ENCODE measurements at places on chromosomes 7 and 10. TPM values are rescaled to one million over a fixed set of nuclear protein-coding genes. Genes with fewer than 3 reads are reported as not detected.

SPDYE1 gene
- 0.51 TPM for polyA plus RNA-seq

DNA sequence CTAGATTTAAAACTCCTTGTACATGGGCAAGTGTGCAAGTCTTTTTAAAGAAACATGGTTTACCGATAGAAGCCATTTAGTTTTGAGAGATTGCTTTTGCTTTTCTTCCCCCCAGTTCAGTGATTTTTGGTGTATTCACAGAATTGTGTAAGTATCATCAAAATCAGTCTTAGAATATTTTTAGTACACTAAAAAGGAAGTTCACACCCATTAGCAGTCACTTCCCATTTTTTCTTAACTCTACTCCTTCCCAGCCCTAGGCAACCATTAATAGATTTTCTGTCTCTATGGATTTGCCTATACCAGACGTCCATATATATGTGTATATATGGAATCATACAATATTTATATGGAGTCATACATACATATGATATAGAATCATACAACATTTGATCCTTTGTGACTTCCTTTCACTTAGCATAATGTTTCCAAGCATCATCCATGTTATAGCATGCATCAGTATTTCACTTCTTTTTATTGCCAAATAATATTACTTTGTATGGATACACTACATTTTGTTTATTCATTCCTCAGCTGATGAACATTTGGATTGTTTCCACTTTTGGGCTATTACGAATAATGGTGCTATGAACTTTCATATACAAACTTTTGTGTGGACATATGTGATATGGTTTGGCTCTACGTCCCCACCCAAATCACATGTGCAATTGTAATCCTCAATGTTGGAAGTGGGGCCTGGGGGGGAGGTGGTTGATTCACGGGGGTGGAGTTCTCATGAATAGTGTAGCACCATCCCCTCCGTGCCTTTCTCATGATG, 16.5 kb upstream of the ARL4A start:
- DNase-seq: no peak

DNA sequence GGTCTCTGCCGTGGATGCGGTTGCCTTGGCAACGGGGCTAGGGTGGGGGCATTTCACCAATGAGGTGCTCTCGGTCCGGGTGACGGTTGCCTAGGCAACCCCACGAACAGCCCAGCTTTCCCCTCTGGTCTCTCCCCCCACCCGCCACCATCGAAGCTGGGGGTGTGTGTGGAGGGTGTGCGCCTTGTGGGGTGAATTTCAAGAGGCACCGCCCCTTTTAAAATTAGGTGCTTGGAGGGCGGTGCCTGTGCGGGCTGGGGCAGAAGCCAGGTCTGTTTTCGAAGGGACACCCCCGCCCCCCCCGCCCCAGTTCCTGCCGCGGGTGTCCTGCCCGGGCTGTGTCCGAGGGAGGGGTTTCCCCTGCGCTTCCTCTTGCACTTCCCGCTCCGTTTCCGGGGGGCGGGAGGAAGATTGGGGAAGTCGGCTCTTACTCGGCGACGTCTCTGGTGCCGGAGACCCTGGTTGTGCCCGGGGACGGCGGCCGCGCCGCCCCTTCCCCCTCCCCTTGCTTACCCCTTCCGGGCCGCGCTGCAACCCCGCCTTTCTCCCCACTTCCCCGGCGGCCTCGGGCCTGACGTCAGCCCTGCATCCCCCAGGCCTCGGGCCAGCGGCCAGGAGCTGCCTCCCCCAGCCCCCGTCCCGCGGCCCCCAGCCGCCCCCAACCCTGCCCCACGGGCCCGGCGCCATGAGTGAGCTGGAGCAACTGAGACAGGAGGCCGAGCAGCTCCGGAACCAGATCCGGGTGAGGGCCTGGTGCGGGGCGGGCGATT, 2.2 kb downstream of the GNB2 start:
- DNase-seq: no peak

GRCh38 chr10:130958003-130958402, 353.5 kb downstream of the TCERG1L start:
- no peak for DNase-seq

DNA sequence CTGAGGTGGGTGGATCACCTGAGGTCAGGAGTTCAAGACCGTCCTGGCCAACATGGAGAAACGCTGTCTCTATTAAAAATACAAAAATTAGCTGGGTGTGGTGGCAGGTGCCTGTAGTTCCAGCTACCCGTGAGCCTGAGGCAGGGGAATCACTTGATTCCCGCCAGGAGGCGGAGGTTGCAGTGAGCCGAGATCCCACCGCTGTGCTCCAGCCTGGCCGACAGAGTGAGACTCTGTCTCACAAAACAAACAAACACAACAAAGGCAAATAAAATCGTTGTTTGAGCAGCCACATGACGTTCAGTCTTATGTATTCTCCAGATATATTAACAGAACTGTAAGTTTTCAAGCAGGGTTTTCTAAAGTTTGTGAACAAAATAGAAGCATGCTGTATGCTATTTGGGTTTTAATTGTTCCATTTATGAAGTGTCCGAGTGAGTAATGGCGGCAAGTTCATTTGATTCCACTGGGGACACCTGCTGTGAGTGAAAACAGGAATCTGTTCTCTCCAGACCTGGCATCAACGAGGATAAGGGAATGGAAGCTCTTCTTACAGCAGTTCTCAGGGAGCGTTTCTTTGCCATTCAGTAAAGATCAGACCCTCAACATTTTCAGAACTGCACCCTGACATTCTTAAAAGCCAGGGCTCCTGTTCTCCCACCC, 122.5 kb upstream of the PITRM1 start:
- no peak for DNase-seq

GRCh38 chr10:69100136-69100872, 12.4 kb downstream of the SRGN start:
- no peak for DNase-seq

Data from right renal pelvis (tissue), 4 donors.